Progenitor cell of endocrine pancreas (in vitro differentiated cells): ENCODE measurements at places on chromosomes 12 and 14. TPM values are rescaled to one million over a fixed set of nuclear protein-coding genes. Genes with fewer than 3 reads are reported as not detected.
A peak's percentile ranks its signal among the peaks of the same experiment; 100 is the strongest.

DNA sequence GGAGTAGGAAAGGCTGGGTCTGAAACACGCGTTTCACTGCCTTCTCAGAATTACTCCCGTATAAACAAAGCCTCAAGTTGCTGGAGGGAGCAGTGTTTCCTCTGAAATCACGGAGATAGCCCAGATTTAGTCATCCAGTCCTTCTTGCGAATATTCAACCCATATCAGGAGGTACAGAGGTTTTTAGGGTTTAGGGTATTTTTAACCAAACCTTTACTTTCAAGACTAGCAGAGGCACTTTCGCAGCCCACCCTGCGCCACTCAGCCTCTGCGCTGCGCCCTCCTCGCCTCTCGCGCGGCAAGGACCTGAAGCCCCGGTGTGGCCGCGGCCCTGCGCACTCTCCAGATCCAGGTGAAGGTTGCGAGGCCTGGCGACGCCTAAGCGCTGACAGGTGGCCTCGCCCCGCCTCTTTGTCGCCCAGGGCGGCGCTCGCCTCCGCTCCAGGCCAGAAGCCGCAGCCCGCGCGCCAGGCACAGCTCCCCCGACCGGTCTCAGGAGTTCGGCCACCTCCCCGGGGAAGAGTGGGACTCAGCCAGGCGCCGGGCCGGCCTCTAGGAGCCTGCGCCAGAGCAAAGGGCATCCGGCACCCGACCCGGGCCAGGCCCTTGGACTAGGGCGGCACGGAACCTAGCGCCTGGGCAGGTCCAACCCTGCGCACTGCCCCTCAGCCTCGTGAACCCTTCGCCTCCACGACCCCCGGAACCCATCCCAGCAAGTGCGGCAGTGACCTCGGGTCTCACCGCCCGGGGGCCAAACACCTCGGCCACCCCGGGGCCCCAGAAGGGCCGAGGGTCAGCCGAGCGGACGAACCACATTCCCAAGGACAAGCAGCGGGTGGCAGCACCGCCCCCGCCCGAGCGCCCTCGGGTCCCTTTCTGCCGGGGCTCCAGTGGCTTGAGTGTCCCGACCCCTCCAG is 1.8 kb upstream of the SAMD4A start:
- H3K27ac ChIP-seq = peak overlapping the region; percentile 95
- H3K36me3 ChIP-seq = no peaks in the 10 kb centered on the region
- peak overlapping the region; percentile 78 for H3K4me3 ChIP-seq
- peaks cover 27% of the 10 kb centered on the region for H3K27me3 ChIP-seq

The SAV1 gene
- 27.0 and 28.3 TPM in 2 replicates for total RNA-seq

The PMCH gene
- total RNA-seq = not detected in 2 replicates

The SAMD4A gene
- total RNA-seq = 9.1 and 10.8 TPM in 2 replicates

DNA sequence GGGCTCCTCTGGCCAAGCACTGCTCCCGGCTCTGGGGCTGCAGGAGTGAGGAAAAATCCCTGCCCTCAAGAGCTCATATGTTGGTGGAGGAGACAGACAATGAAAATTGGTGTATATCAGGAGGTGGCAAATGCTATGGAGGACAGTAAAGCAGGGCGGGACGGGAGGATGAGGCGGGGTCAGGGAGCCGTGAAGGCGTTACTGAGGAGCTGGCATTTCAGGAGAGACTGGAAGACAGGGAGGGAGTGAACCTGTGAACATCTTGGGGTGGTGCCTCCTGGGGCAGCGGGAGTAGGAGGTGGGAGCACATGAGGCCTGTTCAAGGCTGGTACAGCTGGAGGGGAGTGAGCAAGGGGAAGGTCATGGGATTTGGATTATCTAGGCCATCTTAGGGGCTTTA is 26.6 kb downstream of the TSPAN9 start:
- H3K27ac ChIP-seq = no peak overlapping the region
- H3K4me1 ChIP-seq = peaks cover 15% of the 10 kb centered on the region
- H3K27me3 ChIP-seq = peaks cover 5% of the 10 kb centered on the region
- no peak for DNase-seq
- H3K36me3 ChIP-seq = peaks cover 4% of the 10 kb centered on the region

The PLCZ1 gene
- not detected in 2 replicates for total RNA-seq

The LIN7A gene
- 7.1 and 8.2 TPM in 2 replicates for total RNA-seq

The PLXNC1 gene
- 25.4 and 25.7 TPM in 2 replicates for total RNA-seq

The SIX4 gene
- 20.4 and 21.7 TPM in 2 replicates for total RNA-seq

The TTC7B gene
- total RNA-seq = 46.6 and 47.0 TPM in 2 replicates

GRCh38 chr12:15882118-15882971 is at the start of gene STRAP:
STRAP (plus strand) TSS chr12:15882387; CDS start chr12:15882708, 321 bp downstream.
- H3K4me1 ChIP-seq = peaks cover 27% of the 10 kb centered on the region
- H3K36me3 ChIP-seq = peaks cover 26% of the 10 kb centered on the region
- peak within 1 kb of the TSS; percentile 100 for H3K27ac ChIP-seq
- no peaks in the 10 kb centered on the region for H3K27me3 ChIP-seq
- peak within 1 kb of the TSS; percentile 98 for H3K4me3 ChIP-seq

GRCh38 chr14:76644855-76645518 is 116.3 kb upstream of the VASH1 start:
- H3K4me1 ChIP-seq = no peaks in the 10 kb centered on the region
- peak; percentile 55 for DNase-seq
- no peak overlapping the region for H3K27ac ChIP-seq
- no peak overlapping the region for H3K4me3 ChIP-seq

The NFE2 gene
- 17.2 and 17.9 TPM in 2 replicates for total RNA-seq

The HPD gene
- not detected in 2 replicates for total RNA-seq

DNA sequence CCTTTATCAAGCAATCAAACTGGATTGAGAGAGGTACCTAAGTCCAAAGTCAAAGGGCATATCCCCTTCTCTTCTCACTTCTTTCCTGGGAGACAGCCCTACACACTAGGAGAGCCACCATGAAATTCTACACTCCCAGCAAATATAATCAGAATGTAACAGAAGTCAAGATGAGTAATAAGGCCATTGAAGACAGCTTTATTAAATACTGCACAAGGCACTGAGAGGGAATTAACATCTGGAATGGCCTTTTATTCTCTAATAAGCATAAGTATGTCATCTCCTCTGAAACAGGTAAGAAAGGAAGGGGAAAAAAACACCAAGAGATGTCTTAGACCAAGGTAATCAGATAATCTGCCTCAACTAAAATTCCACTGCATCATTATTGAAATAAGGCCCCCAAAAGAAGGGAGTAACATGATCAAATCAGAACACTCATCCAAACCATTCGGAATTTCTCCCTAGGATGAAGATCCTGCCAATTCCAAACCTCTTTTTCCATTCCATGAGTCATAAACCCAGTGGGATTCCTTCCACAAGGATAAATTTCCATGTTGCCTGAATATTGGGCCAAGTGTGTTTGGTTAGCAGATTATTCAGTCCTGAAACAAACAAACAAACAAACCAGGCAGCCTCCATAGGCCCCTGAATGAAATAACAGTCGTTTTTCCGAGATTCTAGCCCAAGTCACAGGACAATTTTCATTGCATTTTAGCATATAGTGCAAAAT is 19.9 kb downstream of the SLC35F4 start:
- no peaks in the 10 kb centered on the region for H3K36me3 ChIP-seq
- peaks cover 20% of the 10 kb centered on the region for H3K27me3 ChIP-seq
- H3K4me1 ChIP-seq = no peaks in the 10 kb centered on the region
- DNase-seq = no peak
- H3K4me3 ChIP-seq = no peak overlapping the region

GRCh38 chr14:51285120-51285519 is 45.1 kb downstream of the TMX1 start:
- H3K4me1 ChIP-seq = peaks cover 12% of the 10 kb centered on the region
- H3K27me3 ChIP-seq = no peaks in the 10 kb centered on the region
- no peak overlapping the region for H3K27ac ChIP-seq
- DNase-seq = no peak
- H3K36me3 ChIP-seq = no peaks in the 10 kb centered on the region

- DNase-seq = no peak
- H3K27ac ChIP-seq = no peak overlapping the region
- H3K4me1 ChIP-seq = peaks cover 1% of the 10 kb centered on the region
- H3K4me3 ChIP-seq = no peak overlapping the region
Measured at GRCh38 chr12:3256103-3256631, 179.0 kb downstream of the TSPAN9 start.

- H3K4me1 ChIP-seq = peaks cover 3% of the 10 kb centered on the region
- no peak overlapping the region for H3K4me3 ChIP-seq
- no peak overlapping the region for H3K27ac ChIP-seq
- H3K36me3 ChIP-seq = no peaks in the 10 kb centered on the region
- no peak for DNase-seq
- no peaks in the 10 kb centered on the region for H3K27me3 ChIP-seq
Measured at GRCh38 chr14:59026081-59026480, 162.4 kb upstream of the DAAM1 start.

GRCh38 chr14:106691601-106692291 is 1165.4 kb downstream of the TMEM121 start:
- no peak overlapping the region for H3K4me3 ChIP-seq
- no peaks in the 10 kb centered on the region for H3K27me3 ChIP-seq
- no peak for DNase-seq
- H3K36me3 ChIP-seq = peaks cover 2% of the 10 kb centered on the region
- no peaks in the 10 kb centered on the region for H3K4me1 ChIP-seq

DNA sequence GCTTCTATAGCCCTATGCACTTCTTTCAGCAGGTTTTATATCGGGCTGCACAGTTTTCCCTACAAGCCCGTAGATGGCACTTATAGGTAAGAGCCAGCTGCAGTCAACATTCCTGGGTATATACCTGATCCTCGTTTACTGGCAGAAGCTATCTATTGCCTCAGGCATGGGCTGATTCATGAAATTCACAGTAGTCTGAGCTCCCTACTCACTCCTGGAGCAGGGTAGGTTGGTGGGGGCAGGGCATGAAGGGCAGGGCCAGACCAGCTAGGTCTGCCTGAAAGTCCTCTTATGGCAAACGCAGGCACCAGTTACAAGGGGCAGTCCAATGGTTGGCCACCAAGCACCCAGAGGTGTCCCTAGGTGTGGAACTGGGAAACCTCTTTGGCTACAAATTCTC is 345.8 kb downstream of the RPS29 start:
- no peaks in the 10 kb centered on the region for H3K4me1 ChIP-seq
- no peak overlapping the region for H3K4me3 ChIP-seq
- no peak for DNase-seq

The SELPLG gene
- total RNA-seq = not detected in 2 replicates

GRCh38 chr14:73619524-73619923 is 7.2 kb downstream of the ACOT6 start:
- no peak overlapping the region for H3K27ac ChIP-seq
- DNase-seq = no peak
- no peak overlapping the region for H3K4me3 ChIP-seq
- H3K4me1 ChIP-seq = peaks cover 6% of the 10 kb centered on the region
- no peaks in the 10 kb centered on the region for H3K36me3 ChIP-seq

DNA sequence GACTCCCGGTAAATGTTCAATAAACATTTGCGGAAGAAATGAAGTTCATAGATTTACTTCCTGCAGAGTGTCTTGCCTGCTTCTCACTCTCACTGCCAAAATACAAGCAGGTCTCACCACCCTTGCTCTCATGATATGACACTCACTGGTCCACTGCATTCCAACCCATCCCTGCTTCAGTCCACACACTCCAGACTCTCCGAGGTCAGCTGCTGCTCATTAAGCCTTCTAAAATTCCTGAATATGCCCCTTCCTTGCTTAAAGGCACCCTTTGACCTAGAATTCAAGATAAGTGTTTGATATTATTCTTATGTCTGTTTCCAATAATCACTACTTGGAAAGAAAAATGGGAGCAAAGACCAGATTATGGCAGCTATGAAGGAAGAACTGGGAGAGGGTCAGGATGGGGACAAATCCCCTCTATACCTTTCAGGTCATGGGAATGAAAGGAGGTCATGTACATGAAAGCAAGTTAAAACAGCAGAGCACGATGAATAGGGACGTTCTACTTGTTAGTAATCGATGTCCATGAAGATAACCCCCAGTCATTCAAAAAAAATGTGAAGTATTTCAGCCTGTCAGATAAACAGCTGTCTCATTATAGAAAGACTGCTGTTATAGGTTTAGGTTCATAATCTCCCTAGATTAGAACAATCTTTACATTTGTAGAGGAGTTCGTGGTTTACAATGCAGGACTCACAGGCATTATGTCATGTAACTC is 10.5 kb upstream of the NID2 start:
- H3K36me3 ChIP-seq = no peaks in the 10 kb centered on the region
- DNase-seq = no peak
- peaks cover 20% of the 10 kb centered on the region for H3K27me3 ChIP-seq
- H3K4me3 ChIP-seq = no peak overlapping the region
- H3K27ac ChIP-seq = no peak overlapping the region
- peaks cover 5% of the 10 kb centered on the region for H3K4me1 ChIP-seq

The HCAR1 gene
- 0.22 and 0.62 TPM in 2 replicates for total RNA-seq

- peak overlapping the region; percentile 81 for H3K27ac ChIP-seq
- H3K36me3 ChIP-seq = peaks cover 27% of the 10 kb centered on the region
- H3K27me3 ChIP-seq = no peaks in the 10 kb centered on the region
- DNase-seq = no peak
- H3K4me3 ChIP-seq = no peak overlapping the region
- peaks cover 17% of the 10 kb centered on the region for H3K4me1 ChIP-seq
Measured at GRCh38 chr12:120574106-120574505, 7.1 kb downstream of the POP5 start.

The FAM90A1 gene
- 0.22 TPM in 1 of 2 replicates, not detected in the other for total RNA-seq

DNA sequence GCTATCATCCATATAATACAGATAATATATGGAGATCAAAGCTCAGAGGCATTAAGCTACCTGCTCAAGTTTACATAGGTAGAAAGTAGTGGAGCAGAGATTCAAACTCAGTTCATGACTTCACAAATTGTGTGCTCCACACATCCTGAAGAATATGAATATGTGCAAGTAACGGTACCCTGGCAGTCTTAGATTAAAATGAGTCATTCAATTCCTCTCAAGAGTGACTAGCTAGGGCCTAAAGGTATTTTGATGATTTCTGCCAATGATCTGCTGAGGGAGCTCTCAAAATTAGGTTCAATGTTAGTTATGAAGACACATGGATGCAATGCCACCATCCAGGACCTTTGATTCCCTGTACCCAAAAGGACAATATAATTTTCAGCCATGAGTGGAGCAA is 58.9 kb downstream of the GRIP1 start:
- no peaks in the 10 kb centered on the region for H3K36me3 ChIP-seq
- H3K27ac ChIP-seq = no peak overlapping the region
- DNase-seq = no peak
- peaks cover 6% of the 10 kb centered on the region for H3K4me1 ChIP-seq
- no peaks in the 10 kb centered on the region for H3K27me3 ChIP-seq

The ADGRD1 gene
- total RNA-seq = 4.0 and 6.6 TPM in 2 replicates

The EPS8 gene
- 20.4 and 23.2 TPM in 2 replicates for total RNA-seq

GRCh38 chr14:89121968-89122620 is 294.9 kb downstream of the FOXN3 start:
- H3K4me3 ChIP-seq = no peak overlapping the region
- DNase-seq = no peak
- no peaks in the 10 kb centered on the region for H3K4me1 ChIP-seq
- H3K36me3 ChIP-seq = no peaks in the 10 kb centered on the region
- H3K27me3 ChIP-seq = peaks cover 11% of the 10 kb centered on the region

- H3K36me3 ChIP-seq = no peaks in the 10 kb centered on the region
- H3K4me1 ChIP-seq = peaks cover 4% of the 10 kb centered on the region
- no peak for DNase-seq
Measured at GRCh38 chr12:49295082-49295936, at the start of gene PRPH. PRPH (plus strand) TSS chr12:49295147; CDS start chr12:49295201, 54 bp downstream.

- H3K36me3 ChIP-seq = no peaks in the 10 kb centered on the region
- DNase-seq = no peak
- H3K4me3 ChIP-seq = no peak overlapping the region
- peaks cover 21% of the 10 kb centered on the region for H3K4me1 ChIP-seq
- peaks cover 55% of the 10 kb centered on the region for H3K27me3 ChIP-seq
Measured at GRCh38 chr12:132428936-132429601, 60.9 kb upstream of the FBRSL1 start.

- no peak overlapping the region for H3K4me3 ChIP-seq
- peaks cover 4% of the 10 kb centered on the region for H3K27me3 ChIP-seq
- no peak overlapping the region for H3K27ac ChIP-seq
- H3K36me3 ChIP-seq = no peaks in the 10 kb centered on the region
Measured at GRCh38 chr12:104420868-104421267, 35.9 kb upstream of the CHST11 start.

The EML5 gene
- total RNA-seq = 6.0 and 6.1 TPM in 2 replicates
